NCI-H1105 (cell line): ENCODE measurements at places on chromosomes 3 and 15.

DNA sequence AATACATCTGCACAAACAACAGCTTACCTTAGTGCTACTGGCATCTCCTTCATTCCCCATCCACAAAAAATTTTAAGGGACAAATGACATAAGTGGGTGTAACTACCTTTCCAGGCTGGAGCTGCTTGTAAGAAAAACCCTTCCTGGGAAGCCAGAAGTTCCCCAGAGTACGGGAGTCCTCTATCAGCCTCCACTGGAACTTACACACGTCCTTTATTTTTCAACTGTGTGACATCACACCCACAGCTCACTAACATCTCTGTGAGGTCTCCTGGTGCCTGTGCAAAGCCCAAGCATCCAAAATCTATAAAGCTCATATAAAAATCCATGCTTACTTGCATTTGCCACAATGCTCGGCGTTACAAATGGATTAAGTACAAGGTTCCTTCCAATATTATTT is 27.6 kb downstream of the LRIG1 start:
- no peak for DNase-seq

- no peak for DNase-seq
Measured at GRCh38 chr3:61936344-61936937, 375.1 kb downstream of the PTPRG start.

GRCh38 chr3:147388700-147389580 is 17.4 kb downstream of the ZIC4 start:
- DNase-seq: no peak

DNA sequence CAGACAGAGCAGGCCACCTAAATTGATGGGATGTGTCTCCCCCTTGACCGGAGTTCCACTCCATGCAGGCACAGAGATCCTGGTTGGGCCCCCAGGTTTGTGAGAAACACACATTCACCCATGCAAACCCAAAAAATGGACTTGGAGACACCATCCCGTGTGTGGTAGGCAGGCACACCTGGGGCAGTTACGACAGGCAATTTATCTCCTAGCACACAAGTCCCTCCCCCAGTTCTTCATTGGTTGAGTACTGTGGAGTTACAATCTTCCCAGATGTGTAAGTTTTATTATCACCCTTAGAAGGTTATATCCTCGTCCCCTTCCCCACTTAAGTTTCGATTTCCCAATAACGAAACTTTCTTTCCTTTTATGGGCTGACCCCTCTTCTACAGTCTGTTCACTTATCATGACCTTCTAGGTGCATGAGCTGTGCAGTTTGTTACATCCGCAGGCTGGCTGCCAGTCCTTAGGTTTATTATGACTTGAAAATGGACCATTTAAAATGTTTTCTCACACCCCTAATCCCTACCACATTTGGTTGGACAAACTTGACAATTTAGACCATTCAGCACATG is 27.3 kb downstream of the ARL8B start:
- no peak for DNase-seq

- DNase-seq: no peak
Measured at GRCh38 chr15:86942285-86942684, 862.6 kb downstream of the AGBL1 start.

DNA sequence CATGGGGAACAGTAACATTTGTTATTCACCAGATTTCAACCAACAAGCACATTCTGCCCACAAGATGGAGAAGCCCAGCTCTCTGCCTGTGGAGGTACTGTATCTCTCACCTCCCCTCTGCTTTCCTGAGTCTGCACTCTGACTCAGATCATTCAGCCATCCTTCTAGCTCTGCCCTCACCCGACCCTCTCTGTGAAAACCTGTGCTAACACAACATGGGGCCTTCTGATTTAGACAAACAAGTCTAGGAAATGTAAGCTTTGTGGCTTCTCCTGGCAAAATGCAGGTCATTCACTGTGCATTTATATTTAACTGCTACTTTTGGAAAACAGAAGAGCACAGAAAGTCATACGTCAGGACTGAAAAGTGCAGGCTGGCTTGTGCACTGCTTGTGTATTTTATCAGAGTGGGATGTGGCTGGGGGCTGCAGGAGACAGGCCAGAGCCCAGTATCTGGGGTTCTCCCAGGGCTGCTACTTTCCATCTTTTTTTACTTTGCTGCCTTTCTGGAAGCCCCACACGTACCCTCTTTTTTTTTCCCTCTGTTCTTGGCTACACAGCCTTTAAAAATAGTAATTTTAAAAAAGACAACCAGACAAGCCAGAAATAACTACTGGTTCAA is 50.8 kb downstream of the SUSD5 start:
- DNase-seq: no peak

DNA sequence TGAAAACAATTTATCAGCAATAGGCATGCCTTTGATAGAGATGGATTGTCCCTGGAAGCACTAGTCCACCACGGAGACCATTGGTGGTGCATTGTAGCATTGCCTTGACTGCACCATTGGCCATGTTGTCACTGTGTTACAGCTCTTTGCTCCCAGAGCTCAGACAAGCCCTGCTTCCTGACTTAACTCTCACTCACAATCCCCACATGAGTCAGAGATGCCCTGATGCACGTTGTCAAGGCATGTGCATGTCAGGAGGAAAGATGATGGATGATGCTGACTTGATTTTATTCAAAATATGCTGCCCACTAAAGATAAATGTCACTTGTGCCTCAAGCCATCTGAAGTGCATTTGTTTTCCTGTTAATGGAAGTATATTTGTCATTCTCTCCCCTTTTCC is 266.1 kb downstream of the ARRDC4 start:
- no peak for DNase-seq

- DNase-seq: no peak
Measured at GRCh38 chr15:70505411-70505919, 257.9 kb downstream of the UACA start.

DNA sequence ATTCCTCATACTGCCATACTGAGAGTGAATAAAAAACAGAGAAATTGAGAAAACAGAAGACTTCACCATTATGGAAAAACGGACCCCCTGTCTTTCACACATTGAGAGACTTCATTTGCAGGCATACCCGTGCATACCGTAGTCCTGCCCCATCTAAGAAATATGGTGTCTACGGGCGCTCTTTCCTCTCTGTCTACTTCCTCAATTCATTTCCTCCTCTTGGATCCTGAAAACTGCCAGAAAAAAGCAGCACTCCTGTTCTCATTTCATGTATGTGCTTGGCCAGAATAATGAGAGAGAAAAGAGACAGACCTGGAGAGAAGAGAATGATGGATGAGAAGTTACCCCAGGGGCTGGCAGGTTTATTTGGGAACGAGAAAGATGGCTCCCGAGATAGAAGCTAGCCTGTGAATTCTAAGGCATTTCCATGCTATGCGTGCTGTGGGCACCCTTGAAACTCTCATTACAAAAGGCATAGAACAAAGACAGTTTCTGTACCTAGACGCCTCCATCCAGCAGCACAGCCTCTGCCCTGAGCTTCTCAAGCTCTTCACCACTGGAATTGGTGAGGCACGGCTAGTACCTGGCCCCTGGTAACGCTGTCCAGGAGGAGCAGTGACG is 62.5 kb upstream of the EPHB3 start:
- no peak for DNase-seq

GRCh38 chr3:169390271-169390670 is 273.2 kb downstream of the MECOM start:
- DNase-seq: no peak

DNA sequence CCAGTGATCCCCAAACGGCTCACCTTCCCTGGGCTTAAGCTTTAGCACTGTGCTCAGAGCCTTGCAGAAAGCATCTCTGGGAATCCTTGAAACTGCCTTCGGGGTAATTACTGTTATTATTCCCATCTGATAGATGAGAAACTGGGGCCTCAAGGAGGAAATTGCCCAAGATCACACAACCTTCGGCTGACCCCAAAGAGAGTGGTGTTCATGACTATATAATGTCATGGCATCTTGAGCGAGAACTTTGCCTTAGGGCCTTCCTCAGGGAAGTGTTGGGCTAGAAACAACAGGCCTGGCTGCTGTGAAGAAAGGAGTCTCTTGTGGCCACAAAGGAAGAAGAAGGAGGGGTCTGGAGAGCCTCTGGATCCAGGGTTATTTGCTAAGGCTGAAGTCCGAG is 388.7 kb upstream of the CFAP20DC start:
- DNase-seq: no peak

- DNase-seq: no peak
Measured at GRCh38 chr15:55989383-55989782, 4.0 kb downstream of the NEDD4 start.

DNA sequence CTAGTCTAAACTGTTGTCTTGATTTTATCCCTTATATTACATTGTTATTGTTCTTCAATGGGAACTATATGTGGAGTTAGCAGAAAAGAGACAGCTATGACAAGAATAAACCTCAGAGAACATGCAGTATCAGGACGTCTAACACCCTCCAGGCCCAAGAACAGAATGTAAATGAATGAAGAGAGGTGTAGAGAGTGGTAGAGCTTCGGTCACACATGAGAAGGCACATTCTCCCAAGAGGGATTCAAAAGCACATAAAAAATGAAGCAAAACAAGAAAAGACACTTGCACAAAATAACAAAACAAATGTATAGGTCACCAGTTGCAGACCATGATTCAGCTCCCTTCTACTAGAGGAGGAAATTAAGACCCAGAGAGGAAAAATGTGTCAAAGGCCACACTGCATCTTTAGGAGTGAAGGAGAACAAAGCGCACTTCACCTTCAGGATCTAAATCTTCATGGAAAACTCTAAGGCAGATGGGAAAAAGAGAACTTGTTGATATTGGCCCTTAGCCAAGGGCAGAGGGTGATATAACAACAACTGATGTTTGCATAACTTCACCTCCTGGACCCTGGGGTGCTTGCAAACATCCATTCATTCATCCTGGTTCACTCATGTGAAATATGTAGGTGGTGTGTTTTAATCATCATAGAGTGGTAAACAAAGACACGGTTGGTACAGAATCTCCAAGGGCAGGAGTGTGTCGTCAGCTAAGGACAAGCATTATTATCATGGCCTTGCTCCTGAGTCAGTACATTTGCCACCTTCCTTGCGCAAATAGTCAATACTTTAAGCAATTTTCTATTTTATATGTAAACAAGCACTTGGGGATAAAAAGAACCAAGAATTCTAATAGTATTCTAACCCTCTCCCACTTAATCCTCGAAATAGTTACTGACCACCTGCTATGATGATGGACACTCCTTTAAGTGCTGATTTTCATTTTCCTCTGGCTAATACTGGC is 8.8 kb downstream of the NEK10 start:
- peak; percentile 46 for DNase-seq

DNA sequence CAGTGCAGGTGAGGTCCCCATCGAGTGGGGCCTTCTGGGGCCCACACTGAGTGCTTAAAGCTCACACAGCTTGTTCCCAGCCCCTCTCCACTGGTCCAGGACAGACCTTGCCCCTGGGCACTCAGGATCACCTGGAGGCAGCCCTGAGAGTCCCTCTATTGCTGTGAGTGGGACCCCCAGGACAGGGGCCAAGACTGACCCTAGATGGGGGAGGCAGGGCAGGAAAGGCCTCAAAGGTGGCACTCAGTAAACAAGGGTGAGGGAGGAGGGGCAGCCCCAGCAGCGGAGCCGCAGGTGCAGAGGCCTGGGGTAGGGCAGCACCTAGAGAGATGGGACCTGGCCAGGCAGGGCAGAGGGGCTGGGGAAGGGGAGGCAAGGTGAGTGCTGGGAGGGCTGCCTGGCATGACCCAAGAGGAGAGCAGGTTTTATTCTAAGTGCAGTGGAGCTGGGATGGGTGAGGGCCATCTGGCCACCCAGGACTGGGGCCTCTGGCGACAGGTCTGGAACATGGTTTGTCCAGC is 27.9 kb downstream of the CFAP100 start:
- no peak for DNase-seq

DNA sequence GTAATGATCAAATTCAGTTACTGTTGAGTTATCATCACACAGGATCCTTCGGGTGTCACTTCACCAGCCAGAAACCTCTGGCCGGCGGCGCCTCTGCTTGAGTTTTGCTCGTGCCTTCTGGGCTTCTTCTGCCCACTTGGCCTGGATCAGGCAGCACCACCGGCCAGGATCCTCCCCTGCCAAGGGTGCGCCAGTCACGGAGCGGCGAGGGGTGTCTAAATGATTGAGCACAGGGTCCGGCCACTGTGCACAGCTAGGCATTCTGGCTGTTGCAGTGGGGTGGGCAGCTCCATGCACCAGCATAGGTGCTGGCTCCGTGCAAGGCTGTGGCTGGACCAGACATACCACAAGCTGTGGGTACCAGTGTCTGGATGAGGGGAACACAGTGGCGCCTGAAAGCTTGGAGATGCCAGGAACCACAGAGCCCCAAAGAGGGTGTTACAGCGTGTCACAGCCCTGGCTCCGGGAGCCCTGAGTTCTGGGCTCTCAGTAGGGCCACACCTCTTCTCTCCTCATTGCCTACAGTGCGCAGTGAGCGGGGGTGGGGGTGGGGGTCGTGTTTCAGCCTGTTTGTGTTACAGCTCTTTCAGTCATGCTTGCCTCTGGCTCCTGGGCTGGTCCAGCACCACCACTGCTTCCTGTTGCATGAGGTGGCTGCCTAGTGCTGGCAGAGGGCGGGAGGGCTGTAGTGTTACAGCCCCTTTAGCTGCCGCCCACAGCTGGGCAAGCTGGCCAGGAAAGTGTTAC is 169.4 kb downstream of the FNDC3B start:
- no peak for DNase-seq

DNA sequence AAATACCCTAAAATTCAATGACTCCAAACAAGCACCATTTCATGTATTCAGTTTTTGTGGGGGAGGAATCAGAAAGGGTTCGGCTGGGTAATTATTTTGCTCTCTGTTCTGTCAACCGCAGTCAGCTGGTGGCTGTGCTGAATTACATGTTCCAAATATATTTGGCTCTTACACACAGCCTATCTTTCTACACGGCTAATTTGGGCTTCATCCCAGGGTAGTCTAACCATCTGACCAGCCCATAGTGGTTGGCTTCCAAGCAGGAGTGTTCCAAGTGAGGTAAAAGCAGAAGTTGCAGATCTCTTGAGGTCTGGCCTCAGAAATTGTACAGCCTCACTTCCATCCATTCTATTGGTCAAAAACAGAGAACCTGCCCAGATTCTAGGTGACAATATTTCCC is 760.8 kb upstream of the SEMA6D start:
- no peak for DNase-seq
